ENCODE measurements at places on chromosomes 12 and 14.
A peak's percentile ranks its signal among the peaks of the same experiment; 100 is the strongest.

GRCh38 chr12:27869567-27869966 is 89.5 kb upstream of the MANSC4 start:
- DNase-seq: no peak

DNA sequence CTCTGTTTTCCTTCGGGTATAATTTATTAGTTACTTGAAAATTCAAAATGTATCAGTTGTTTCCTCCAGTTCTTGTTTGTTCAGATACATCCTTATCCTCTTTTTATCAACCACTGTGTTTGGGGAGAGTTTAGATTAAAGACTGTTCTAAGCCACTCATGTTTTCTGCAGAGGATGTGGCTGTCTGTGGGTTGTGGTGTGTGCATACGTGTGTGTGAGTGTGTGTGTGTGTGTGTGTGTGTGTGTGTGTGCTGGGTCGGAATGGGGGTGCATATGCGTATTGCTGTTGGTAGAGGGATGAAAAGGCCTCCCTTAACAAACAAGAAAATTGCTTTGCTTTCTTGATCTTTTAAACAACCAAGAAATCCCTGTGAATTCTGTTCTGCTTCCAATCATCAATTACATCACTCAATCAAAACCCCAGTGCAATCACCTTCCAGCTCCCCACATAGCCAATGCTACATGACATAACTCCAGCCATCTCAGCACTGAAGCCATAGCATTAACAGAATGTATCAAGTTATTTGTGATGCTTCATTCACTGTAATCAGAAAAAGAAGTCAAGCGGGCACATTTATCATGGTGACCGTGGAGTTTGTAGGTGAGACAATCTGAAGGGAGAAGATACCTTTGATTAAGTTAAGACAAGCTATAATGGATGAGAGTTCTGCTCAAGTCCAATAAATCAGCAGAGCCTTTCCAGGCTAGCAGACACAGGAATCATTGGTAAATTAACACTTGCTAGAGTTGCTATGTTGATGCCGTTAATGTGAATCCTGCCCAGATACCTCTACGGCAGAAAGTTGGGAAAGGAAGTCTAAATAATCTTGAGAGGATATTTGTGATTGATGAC is 131.9 kb downstream of the RMST start:
- no peak for DNase-seq

- DNase-seq: no peak
Measured at GRCh38 chr14:56528927-56529326, 50.7 kb upstream of the TMEM260 start.

DNA sequence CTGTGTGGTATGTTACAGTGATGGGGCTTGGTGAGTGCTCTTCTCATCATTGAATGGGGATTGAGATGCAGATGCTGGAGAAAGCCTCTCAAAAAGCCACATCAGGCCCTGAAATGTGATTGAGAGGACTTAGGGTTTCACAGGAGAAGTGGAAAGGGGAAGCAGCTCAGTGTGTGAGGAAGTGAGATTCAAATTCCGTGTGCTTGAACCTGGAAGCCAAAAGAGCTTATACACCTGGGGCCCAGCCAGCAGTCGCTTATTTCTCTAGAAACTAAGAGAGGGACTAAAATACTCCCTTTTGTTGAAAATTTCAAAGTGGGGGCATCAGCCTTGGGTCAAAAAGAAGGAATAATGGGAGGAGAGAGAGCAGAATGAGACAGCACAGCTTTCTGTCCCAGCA is 39.1 kb upstream of the GZMB start:
- DNase-seq: no peak

DNA sequence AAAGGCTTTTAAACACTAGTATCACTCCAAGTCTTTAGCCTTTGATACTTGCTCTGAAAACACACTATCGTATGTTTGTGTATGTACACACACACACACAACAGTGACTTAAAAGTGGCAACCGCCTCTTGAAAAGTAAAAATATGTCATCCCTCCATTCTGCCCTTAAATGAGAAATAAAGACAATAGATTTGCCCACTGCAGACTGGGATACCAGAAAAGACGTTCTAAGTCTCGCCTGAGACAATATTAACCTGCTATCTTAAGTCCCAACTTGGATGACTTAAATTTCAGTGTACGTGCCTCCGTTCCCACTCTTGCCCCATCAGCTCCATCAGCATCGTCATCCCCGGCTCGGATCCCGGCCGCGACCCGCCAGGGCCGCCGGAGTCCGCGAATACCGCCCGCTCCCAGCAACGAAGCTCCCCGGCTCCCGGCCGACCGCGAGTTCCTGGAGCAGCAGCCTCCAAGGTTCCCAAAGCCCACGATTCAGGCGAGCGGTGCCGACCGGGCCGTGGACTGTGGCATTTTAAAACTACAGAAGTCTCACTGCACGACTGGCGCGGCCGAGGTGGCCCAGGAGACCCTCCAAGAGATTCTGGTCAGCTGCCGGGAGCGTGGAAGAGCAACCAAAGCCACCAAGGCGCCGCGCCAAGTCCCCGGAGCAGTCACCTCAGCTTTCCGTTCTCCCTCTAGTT is 2.8 kb upstream of the ARID2 start:
- DNase-seq: peak; percentile 64

DNA sequence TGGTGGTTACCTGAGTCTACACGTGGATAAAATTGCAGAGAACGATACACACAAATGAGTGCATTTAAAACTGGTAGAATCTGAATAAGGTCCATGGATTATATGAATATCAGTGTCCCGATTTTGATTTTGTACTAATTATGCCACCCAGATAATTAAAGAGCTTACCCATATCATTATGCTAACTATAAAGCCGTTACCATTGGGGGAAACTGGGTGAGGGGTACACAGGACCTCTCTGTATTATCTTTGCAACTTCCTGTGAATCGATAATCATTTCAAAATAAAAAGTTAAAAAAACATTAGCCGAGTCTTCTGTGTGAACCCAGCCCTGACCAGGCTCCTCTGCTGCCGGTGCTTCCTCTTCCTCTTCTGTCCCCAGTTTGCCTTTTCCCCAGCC is 107.1 kb downstream of the SMOC1 start:
- no peak for DNase-seq

- DNase-seq: no peak
Measured at GRCh38 chr14:100081997-100082625, 16.9 kb downstream of the EVL start.

GRCh38 chr14:100767788-100768536 is 41.3 kb downstream of the DLK1 start:
- no peak for DNase-seq

GRCh38 chr12:12673296-12673695 is 22.7 kb downstream of the GPR19 start:
- no peak for DNase-seq

DNA sequence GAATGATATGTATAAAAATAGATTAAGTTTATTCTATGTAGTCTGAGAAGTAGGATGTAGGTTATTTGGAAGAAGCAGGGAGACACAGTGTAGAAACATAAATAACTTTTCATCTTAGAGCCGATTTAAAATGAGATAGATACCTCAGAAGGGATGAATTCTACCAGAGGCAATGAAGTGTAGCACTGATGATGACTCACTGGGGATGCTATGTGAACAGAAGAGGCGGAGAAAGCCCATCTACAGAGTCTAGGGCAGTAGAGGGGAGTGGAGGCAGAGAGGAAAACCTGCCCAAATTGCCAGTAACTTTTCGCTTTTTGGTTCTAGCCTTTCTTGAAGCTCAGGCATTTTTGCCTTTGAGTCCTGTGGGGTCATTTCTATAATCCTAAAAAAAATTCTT is 451.8 kb downstream of the ATP23 start:
- DNase-seq: no peak
